ENCODE measurements at places on chromosomes 1 and 21.

GRCh38 chr1:211731456-211732292 is 56.3 kb upstream of the NEK2 start:
- no peak for DNase-seq

- no peak for DNase-seq
Observed at GRCh38 chr1:85471558-85471957, 6.6 kb upstream of the DDAH1 start.

DNA sequence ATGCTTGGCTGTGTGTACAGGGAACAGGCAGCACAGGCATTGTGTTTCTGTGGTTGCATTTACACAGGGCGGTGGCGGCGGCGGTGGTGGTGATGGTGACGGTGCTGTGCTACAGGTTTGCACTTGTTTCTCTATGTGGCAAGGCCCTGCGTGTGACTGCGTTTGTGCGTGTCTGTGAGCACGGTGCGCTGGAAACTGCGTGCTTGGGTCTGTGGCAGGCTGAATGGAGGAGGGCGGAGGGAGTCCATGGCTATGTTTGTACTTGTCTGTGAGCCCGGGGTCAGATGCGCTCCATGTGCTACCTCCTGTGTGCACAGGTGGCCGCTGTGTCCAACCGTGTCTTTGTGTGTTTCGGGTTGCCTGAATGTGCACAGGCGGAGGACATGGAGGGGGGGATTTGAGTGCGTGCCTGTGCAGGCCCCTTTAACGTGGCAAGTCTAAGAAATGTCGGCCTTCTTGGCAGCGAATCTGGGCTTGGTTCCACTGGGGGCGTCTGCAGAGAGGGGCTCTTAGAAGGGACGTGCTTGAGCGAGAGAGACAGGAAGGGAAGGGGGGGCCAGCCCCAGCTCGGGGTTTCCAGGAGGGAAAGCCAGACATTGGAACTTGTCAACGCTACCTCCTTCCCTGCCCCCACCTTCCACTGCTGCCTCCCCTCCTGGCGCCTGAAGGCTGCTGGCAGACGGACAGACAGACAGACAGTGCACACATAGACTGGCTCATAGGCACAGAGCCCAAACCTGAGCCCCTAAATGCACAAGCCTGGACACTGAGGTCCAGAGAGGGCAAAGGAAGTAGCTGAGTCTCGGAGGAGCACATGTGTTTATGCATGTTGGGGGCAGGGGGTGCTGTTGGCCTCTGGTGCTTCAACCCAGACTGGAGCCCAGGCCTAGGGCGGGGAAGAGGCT is 32.7 kb upstream of the WASF2 start:
- no peak for DNase-seq

DNA sequence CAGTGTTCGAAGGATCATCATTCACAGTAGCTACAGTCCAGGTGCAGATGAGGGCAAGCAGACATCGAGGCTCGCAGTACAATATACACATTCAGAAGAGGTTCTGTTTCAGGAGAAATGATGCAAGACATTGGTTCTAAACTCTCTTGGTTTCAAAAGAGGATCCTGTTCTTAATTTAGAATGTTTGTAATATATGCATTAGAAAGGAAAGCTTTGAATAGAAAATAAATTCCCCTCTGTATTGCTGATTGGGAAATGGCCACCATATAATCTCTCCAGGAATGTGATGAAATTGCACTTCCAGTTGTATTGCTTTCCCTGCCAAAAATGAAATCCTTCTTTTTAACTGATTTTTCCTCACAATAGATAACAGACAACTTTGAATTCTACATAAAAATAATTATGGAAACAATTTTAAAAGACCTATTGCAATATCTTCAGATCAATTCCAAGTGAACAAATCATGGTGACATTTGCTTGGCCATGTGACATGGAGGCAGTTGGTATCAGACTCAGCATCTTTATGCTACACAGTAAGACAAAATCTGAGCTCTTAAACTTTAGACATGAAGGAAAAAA is 27.6 kb upstream of the SIPA1L2 start:
- no peak for DNase-seq

DNA sequence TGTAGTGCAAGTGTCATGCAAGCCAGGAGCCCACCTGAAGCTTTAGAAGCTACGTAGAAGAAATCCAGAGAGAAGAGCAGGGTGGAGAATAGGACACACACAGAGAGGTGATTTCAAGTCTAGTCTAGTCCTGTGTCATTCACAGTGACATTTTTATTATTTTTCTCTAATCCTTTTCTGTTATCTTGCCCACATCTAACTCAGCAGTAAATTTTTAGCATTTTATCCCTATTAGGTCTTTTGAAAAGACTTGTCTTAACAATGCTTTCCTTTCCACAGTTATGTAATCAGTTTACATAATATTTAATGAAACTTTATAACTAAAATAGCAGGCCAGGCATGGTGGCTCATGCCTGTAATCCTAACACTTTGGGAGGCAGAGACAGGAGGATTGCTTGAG is 198.6 kb downstream of the ADGRL2 start:
- no peak for DNase-seq

DNA sequence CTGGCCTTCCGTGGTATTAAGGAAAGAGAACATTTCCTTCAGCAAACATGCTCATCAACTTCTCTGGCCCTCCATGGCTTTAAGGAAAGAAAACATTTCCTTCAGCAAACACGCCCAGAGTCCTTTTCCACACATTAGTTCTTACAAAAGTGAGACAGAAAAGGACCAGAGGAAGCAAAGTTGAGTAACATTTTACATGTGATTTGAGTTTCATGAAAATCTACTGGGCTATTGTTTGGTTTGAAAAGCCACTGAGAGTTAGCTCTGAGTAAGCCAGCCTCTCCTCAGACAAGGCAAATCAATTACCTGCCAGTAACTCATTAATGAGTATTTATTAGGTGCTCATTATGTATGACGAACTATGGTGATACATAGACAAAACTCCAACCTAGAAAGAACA is 78.0 kb downstream of the NID1 start:
- no peak for DNase-seq

DNA sequence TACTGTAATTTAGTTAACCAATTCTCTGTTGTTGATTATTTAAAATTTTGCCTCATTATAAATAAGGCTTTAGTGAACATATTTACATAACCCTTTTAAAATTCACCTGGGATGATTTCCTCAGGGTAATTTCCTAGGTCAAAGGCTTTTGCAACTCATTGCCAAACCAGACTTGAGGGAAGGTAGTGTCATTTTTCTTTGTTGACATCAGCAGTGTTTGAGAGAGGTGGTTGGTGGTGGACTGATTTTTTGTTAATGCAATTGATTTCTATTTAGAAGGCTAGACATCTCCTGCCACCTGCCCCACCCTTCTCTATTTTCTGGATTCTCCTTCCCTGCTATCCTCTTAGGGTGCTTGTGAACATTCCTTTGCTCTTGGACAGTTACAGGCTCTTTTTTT is 116.8 kb downstream of the HHAT start:
- no peak for DNase-seq

- DNase-seq: no peak
Observed at GRCh38 chr1:75275631-75276030, 141.4 kb downstream of the LHX8 start.

- DNase-seq: peak; percentile 47
Observed at GRCh38 chr1:1627261-1627828, 4.6 kb upstream of the MMP23B start.

DNA sequence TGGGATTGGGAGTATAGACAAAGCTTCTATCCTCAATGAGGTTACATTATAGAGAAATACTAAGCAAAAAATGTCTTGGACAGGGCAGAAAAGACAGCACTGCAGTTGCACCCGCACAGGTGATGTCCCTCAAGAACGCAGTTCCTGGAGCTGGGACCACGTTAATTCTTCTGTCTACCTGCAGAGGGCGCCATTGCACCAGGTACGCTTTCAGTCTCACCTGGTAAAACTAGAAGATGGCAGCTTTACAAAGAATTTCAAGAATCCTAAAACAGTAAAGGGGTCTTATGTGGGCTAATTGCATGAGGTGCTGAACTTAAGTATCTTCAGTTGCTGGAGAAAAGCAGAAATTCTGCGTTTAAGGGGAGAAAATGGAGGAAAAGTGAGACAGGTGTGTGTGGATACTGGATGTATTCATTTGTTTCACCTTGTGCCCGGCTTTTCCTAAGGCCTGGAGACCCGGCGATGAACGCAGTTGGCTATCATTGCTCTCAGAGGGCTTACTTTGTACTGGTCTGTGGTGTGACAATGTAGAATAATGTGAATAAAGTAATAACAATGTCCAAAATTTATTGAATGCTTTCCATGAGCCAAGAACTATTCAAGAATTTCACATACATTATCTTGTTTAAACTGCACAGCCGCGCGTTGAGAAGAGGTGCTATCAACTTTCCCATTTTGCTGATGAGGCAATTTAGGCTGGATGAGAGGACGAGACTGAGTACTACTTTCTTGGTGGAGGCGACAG is 276.3 kb upstream of the GREM2 start:
- DNase-seq: peak; percentile 36

GRCh38 chr1:38152351-38153065 is 105.9 kb upstream of the POU3F1 start:
- no peak for DNase-seq

GRCh38 chr1:208187499-208188041 is 56.6 kb downstream of the PLXNA2 start:
- DNase-seq: no peak

DNA sequence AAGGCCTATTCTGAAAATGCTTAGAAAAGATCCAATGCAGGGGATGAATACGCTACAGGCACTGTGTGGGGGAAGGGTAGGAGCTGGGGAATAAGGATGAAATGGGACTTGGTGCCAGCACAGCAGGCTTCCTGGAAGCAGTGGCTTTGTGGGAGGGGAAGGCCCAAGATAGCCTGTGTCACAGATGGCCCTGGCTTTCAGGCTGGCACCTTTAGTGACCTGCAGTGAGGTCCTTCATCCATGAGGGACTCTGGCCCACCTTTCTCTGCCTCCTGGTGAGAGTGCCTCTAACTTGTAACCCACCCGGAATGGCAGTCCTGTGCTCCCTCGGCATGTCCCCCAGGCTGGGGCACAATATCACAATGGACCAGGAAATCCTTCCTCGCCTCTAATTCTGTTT is 919 bp downstream of the CHI3L1 start:
- no peak for DNase-seq

All from LoVo (cell line).